CD4-positive, alpha-beta T cell treated with Interleukin-12 subunit alpha and Interleukin-12 subunit beta, for 1 hour (primary cell): ENCODE measurements at places on chromosomes 11 and 22.
A peak's percentile ranks its signal among the peaks of the same experiment; 100 is the strongest.

- no peak for DNase-seq
These were observed 8.1 kb downstream of the SHANK2 start for GRCh38 chr11:71244116-71244810.

- DNase-seq: peak; percentile 86
These were observed at the start of gene AHNAK for GRCh38 chr11:62546244-62546928. TSS of gene AHNAK (minus strand) at chr11:62546806. CDS start at chr11:62536098, 10,708 bp downstream.

DNA sequence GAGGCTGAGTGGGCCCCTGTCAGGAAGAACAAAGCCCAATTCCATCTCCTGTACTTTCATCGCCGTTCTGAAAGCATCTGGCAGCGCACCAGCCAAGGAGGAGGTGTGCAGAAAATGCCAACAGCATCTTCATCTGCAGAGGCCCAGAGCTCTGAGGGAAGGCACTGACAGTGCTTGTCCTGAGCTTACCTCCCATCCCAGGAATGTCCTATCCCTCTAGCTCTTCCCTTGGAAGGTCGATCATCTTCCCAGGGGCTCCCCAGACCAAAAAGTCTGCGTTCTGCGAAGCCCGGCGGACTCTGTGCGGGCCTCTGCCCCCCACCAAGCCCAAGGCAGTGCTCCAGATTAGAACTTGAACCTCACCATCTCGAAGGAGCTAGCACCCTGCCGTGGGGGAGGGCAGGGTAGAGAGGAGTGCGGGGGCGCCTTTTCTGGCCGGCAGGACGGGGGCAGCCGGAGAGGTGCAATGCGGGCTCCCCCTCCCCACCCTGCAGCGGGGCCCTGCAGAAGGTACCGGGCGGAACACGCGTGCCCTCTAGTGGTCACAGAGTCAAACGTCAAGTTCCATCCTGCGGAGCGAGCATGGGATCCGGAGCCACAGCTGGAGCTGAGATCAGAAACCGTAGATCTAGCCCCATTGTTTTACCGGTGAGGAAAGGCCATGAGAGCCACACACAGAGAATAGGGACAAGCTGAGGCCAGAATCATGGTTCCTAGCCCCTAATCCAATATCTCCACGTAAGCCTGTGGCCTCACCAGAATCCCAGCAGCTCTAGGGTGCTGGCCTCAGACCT, 5.0 kb downstream of the SCN2B start:
- peak; percentile 72 for DNase-seq

GRCh38 chr11:27830206-27830605, 130.0 kb upstream of the BDNF start:
- no peak for DNase-seq

- no peak for DNase-seq
These were observed 43.3 kb upstream of the SYT9 start for GRCh38 chr11:7208391-7208790.

DNA sequence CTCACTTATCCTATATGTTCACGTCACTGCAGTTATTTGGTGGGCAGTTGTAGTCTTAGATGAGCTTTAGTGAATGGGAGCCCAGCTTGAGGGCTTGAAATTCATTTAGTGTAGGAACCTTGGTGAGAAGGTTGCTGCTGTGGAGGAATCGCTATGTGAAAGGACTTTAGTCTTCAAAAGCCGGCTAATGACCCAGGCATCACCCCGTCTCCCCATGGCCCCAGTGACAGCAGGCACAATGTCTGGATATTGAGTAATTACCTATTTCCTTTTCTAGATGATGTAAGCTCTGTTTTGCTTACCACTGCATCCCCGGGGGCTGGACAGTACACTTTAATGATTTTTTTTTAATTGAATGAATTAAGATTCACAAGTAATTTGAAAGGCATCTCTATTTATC, 283.2 kb downstream of the ST3GAL4 start:
- DNase-seq: no peak

GRCh38 chr11:2314525-2315394, 12.9 kb downstream of the TSPAN32 start:
- DNase-seq: no peak

DNA sequence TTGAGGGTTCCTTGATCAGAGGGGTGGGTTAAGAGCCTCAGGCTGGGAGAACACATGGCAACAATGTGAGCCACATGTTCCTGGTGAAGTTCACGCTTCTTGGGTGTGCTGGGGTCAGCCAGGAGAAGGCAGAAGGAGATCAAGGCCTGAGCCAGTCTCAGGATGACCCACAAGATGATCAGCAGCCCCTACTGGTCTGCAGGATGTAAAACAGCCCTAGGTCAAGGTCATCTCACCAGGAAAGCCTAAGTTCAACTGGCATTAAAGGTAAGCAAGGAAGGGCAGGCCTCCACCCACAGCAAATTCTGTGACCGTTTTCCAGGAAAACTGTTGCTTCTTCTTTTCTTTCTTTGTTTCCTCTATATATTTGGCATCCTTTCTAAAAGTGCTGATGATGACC, 156.7 kb upstream of the KIRREL3 start:
- no peak for DNase-seq

DNA sequence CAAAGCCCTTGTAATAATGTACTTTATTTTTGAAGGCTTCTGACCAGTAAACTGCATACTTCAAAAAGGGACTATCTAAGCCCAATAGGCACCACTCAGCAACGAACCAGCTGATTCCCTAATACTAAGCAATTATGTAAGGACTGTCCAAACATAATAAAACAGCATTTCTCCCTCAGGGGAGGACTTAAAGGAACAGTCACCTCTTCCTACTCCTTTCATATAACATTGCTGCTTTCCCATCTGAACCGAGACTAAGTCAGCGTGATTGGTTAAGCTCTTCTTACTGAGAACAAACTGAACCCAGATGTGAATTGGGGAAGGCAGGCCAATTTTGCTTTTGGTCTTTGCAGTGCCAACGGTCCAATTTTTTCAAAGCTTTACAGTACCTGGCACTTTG, 420.0 kb downstream of the METTL15 start:
- no peak for DNase-seq

GRCh38 chr22:37484480-37485394, 1.4 kb downstream of the MFNG start:
- DNase-seq: peak; percentile 83

DNA sequence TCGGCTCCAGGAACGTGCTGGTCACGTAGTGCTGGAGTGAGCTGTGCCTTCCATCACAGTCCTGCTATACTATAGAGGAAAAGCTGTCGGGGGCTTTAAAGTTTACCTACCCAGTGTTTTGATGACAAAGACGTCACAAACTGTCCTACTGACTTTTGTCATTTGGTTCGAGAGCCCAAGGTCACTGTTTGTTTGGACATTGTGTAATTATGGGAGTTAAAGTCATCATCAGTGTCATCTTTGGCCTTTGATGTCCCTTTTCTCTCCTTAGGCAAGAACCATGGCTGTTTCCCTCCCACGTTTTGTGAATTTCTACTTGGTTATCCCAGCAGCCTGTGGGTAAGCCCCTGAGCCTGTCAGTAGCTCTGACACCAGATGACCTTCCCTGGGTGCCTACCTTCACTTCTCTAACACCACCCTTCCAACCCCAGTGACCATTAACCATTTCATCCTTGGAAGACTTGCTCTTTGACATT, 59.3 kb downstream of the SLC1A2 start:
- no peak for DNase-seq

DNA sequence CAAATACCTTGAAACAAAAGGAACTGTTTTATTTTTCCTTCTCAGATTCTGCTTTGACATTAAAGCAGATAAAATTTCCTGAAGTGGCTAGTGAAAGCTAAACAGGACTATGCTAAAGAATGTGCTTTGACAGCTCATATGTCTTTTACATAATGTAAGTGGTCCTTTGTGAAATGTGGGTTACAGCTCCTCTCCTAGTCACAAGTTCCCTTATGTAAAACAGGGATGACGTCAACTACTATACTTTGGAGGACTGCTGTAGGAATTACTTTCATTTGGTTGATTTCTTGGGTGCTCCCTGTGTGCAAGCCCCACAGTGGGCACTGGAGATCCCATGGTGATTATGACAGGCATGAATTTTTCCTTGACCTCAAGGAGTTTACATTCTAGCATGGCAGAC, 216.6 kb upstream of the NARS2 start:
- no peak for DNase-seq

DNA sequence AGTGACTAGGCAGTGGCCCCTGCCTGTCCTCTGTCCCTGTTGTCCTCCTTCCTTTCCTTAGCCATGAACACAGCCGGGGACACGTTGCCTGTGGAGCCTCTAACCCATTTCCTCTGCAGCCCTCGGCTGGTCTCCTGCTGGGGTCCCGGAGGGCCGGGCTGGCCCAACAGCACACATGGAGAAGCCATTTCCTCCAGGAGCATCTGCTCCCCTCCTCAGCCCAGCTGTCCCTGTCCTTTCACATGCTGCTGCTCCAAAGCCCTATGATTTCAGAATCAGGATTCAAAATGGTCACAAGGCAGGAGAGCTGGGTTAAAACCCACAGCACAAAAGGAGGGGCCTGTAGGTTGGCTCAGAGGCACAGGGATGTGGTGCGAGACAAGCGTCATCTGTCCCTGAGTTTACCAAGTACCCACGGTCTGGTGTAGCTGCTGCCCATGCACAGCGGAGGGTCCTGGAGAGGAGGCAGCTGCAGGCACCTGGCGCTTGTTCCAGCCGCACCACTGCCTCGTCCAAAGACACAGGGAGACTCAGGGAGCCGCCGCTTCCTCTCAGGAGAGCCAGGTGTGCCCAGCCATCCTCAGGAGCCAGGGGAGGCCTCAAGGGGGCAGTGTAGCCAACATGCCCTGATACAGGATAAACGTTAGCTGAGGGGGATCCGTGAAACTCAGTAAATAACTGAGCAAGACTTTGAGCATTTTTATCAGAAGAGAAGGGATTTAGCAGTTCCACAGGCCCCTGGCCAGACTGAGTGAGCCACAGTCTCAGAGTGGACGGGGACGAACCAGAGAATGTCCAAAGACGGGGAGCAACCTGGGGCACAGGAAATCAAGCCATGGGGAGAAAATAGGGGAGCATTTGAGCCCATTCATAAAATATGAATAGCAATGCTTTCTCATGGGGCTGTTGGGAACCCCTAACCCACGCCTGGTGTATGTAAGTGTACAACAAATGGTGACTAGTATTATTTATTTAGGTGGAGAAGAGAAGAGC, 3.9 kb upstream of the VSIG10L2 start:
- peak; percentile 27 for DNase-seq

DNA sequence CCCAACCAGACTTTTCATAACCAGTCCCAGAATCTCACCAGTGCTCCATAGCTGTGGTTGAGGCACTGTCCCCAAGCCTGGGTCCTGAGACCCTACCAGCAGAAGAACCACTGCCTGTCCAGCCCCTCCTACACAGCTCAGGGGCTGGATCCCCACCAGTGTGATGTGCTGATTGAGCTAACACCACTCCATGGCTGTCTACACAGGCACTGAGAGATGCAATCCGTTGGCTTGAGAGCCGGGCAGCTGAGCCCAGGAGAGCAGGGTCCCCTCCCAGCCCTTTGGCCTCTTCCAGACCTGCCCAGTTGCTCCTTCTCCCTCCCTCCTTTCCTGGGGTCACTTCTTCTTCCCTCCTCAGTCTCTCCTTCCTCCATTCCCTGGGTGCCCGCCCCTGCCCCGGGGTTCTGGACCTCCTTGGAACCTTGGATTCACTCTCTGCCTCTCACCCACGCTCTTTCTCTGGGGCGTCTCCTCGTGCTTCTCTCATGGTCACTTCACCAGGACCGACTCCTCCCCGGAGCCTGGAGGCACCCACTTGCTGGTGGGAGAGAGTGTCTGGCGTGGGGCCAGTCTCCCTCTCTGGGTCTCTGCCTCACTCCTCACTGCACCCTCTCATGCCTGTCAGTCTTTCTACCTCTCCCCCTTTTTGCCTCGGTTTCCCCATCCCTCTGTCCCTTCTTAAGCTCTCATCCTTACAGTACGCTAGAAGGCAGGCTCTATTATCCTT, 706 bp upstream of the SCYL1 start:
- no peak for DNase-seq

- DNase-seq: no peak
These were observed 1.8 kb downstream of the GALR3 start for GRCh38 chr22:37824674-37825641.

DNA sequence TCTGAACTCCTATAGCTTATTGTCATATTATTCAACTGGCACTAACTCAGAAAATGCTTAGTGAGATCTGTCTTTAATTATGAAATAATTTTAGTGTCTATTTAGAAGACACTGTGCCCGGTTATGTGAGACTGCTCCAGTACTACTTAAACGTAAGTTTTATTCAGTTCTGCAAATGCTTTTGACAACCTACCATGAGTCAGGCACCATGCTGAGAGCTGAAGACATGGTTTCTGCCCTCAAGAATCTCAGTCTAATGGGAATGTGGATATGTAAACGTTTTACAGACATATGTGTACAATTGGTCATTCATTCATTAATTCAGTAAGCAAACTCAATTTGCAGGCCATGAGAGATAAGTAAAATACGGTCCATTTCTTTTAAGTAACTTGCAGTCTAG, 40.0 kb downstream of the DCUN1D5 start:
- DNase-seq: no peak

DNA sequence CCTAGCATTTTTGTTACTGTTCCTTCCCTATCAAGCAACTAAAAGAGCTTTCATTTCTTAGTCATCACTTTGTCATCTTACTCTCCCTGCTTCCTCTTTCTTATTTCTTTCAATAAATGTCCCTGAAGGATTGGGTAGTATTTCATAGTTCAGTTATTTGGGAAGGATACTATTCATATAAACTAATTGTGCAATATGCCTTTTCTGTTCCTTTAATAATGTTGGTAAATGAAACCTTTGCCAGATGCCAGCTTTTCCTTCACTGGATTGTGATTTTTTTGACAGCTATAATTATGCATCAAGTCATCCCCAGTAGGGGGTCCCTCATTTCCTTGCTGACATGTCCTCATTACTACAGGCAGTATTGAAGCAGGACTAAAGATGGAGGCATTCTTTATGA, 101.7 kb downstream of the ATM start:
- DNase-seq: no peak

- DNase-seq: no peak
These were observed 43.1 kb downstream of the CHST1 start for GRCh38 chr11:45622283-45622682.

- no peak for DNase-seq
These were observed 82.8 kb downstream of the FBXO7 start for GRCh38 chr22:32557444-32557843.

DNA sequence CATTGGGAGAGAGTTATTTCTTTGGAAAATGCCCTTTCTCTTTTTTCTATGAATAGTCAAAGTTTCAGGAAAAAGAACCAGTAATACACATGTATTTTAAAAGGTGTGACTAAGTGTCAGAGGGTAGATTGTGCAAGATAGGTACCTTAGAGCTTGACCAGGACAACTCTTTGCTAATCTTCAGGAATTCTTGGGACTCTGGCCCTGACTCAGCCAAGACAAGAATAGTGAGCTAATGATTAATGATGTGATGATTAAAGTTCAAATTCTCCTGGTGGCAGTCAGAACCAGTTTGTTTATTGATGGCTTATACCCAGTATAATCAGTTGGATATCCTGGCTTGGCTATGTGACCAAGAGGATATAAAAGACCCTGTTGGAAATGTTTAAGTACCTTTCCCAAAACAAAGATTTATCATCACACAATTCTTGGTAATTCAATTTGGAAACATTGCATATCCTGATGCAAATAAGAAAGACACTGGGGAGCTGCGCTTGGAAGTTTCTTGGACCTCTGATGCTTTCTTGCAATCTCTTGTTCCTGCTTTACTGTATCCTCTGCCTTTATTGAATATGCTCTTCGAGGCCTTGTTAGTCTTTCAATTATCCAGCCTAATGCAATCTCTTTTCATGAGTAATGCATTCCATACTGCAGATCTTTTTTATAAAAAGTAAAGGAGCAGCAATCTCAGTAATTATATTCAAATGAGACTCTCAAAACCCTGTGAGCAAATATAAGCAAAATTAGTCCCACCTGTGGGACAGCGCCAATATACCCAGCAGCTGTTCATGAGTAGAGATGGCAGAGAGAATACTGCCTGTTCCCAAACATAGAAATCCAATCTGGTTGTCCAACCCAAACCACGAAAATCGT, 48.0 kb upstream of the CEP126 start:
- no peak for DNase-seq

- no peak for DNase-seq
These were observed 4.1 kb downstream of the RIC3 start for GRCh38 chr11:8164746-8165145.
